ENCODE measurements at places on chromosomes 13 and 19.

DNA sequence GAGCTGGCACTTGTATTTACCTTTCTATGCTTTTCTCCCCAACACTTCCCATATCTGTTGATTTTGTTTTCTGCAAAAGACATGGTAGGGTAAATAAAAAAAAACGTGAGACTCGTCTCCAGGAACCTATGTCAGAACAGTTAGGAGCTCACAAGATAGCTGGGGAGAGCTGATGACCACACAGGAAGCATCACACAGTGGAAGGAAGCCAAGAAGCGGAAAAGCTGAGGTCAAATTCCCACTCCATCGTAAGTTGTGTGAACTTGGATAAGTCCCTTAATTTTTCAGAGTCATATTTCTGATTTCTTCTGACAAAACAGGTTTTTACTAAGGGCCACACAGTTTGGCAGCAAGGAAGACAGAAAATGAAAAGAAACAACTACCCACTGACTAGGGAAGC, 199.6 kb downstream of the KLF5 start:
- DNase-seq = no peak

GRCh38 chr13:66659701-66660467, 570.3 kb downstream of the PCDH9 start:
- DNase-seq = no peak

DNA sequence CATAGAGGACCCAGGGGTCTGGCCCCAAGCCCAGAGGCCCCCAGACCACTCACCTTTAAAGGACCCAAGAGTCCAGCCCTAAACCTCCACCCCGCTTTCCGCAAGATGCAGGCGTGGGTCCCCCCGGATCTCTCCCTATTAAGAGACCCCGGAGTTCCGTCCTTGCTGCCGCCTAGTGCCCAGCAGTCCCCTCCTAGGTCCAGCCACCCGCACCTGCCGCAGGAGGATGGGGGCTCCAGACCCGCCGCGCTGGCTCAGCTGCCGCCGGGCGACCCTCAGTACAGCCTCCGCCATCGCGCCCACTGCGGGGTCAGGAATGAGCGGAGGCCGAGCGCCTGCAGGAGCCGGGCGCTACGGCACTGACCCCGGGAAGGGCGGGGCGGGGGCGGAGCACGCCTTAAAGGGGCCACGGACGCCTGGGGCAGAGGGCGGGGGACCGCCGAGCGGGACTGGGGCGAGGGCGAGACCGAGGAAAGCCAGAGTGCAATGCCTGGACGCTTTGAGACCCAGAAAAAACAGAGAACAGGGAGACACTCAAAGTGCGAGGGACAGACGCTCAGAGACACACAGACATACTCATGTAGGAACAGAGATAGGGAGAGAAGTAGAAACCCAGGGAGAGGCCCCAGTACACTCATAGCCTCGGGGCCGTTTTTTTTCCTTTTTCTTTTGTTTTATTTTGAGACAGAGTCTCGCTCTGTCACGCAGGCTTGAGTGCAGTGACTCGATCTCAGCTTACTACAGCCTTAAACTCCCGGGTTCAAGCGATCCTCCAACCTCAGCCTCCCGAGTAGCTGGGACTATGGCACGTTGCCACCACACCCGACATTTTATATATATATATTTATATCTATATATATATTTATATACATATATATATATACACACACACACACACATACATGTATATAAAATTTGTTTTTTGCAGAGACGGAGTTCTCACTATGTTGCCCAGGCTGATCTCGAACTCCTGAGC, at the start of gene ETHE1:
Gene ETHE1 (minus strand): TSS at position 318 of the 976 bp plus-strand sequence. CDS start 24 bp downstream, at position 294.
- peak; percentile 87 for DNase-seq

GRCh38 chr19:1302533-1303239, 17.0 kb downstream of the EFNA2 start:
- DNase-seq = no peak

DNA sequence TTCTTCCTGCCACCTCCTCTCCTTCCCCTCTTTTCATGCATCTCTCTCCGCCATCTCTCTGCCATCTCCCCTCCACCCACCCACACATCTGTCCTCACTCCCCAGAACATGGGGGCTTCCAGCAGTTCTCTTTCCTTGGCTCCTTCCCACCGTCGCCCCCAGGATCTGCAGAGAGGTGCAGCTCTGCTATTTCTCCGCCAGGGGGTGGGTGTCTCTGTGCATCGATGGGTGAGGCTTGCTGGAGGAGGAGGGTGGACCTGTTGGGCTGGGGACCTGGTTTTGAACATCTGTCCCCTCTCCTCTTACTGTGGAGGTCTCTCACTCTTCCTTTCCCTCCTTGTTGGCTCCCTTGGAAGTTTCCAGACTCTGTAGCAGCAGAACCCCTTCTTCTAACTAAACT, 51.7 kb downstream of the MYH14 start:
- DNase-seq = no peak

DNA sequence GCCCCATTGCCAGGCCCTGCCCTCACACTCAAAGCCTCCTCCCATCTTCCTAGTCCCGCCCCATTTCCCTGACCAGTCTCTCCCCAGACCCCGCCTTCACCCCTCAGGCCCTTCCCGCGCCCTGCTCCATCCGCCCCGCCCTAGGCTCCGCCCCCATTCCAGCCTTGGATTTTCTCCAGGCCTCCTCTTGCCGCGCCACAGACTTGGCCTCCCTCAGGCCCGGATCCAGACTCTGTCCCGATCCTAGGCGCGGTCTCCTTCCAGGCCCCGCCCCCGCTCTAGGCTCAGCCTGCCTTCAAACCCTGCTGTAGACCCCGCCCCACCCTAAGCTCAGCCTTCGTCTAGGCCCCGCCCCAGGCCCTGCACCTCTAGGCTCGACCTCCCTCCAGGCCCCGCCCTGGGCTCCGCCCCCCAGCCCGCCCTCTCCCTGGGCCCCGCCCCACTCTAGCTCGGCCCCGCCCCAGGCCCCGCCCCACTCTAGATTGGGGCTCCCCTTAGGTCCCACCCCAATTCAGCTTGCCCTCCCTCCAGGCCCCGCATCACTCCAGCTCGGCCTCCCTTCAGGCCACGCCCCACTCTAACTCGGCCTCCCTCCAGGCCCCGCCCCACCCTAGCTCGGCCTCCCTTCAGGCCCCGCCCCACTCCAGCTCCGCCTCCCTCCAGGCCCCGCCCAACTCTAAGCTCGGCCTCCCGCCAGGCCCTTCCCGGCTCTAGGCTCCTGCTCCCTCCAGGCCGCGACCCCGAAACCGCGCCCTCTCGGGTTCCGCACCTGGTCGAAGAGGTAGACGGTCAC, 18.5 kb downstream of the LMTK3 start:
- DNase-seq = peak; percentile 87

DNA sequence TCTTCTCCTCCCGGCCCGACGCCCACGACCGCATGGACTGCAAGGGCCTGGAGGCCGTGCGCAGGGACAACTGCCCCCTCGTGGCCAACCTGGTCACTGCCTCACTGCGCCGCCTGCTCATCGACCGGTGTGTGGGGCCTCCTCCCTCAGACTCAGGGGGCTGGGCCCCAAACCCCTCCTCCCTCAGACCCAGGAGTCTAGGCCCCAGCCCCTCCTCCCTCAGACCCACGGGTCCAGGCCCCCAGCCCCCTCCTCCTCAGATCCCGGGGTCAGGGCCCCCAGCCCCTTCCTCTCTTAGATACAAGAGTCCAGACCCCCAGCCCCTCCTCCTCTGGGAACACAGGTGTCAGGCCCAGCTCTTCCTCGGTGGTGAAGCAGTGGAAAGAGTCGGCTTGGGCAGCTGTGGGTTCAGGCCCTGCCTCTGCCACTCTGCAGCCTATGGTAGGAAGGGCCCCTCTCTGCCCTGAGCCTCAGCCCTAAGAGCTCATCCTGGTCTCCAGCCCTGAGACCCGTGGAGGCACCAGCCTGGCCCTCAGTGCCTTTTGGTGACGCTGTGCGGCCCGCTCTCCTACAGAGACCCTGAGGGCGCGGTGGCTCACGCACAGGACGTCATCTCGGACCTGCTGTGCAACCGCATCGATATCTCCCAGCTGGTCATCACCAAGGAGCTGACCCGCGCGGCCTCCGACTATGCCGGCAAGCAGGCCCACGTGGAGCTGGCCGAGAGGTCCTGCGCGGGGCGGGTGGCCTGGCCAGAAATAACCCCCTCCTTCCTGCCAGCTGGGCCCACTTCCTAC, 3.7 kb upstream of the SPIB start:
- DNase-seq = peak; percentile 82

- DNase-seq = no peak
Observed at GRCh38 chr13:97112446-97113152, 109.5 kb upstream of the MBNL2 start.

DNA sequence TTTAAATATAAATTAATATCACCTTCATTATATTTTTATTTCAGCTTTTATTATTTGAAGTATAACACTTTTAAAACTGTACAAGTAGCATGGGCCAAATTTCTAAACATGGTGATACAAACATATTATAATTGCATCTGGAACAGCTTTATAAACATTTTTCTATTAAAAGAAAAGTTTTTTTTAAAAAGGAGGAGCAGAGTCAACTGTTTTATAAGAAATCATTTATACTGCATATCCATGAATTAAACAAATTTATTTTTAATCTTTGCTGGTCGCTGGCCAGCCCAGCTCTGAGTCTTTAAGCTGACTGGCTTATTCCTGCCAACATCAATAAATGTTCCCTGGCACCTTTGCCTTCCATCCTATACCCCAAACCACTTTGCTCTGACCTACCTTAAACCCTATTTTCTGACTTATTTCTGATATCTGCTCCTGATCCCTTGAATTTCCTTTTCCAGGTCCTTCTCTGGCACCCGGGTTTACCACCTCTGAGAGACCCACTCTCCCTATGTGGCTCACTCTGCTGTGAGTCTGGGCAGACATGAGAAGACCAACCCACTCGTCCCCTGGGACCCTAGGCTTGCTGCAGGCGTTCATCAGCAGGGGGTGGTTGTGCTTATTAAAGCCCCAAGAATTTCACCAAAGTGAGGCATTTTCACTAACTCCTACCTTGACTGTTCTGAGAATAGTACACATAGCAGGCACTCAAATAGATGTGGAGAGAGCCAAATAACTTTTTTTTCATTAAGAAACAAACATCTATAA, 220.3 kb downstream of the KLF12 start:
- DNase-seq = no peak

DNA sequence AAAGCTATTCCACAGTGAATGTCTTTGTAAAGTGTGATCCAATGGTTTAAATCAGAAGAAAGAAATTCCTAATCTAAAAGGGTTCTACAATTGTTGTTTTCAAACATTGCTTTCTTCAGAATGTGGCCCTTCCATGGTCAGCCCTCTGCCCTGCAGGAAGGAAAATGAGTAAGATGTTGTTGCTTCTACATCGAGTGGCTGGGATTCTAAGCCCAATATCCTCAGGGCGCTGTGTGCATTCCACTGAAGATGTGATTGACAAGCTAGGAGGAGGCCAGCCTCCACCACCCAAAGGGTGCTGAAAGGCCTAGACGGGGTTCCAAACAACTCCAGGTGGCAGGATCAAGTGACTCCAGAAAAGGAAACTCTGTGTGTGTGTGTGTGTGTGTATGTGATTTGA, 316.9 kb upstream of the TSHZ3 start:
- DNase-seq = no peak

DNA sequence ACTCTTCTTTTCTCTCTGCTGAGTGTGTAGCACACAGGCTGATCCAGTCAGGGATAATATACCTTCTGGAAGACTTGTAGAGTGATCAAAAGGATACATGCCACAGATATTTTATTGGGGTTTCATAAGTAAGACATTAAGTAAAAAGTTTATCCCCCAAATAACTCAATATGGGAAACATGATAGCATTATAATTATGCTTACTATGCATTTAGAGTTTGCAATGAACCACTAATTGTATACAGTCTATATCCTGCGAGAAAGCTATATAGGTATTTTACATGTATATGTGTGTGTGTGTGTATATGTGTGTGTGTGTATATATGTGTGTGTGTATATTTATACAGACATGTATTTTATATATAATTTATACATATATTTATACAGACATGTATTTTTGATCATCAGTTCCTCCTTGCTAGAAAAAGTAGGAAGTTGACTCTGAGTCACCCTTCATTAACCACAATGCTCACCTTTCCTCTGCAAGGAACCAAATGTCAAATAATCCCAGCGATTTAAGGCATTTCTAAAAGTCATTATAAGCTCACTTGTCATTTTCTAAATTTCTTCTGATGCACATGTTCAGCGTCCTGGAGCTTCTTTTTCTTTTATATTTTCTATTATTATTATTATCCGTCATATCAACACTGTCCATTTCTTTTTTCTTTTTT, 312.5 kb upstream of the OBI1 start:
- no peak for DNase-seq

- DNase-seq = no peak
Observed at GRCh38 chr13:112451512-112452379, 75.6 kb downstream of the SPACA7 start.

GRCh38 chr13:73985783-73986182, 148.4 kb downstream of the KLF12 start:
- DNase-seq = no peak

DNA sequence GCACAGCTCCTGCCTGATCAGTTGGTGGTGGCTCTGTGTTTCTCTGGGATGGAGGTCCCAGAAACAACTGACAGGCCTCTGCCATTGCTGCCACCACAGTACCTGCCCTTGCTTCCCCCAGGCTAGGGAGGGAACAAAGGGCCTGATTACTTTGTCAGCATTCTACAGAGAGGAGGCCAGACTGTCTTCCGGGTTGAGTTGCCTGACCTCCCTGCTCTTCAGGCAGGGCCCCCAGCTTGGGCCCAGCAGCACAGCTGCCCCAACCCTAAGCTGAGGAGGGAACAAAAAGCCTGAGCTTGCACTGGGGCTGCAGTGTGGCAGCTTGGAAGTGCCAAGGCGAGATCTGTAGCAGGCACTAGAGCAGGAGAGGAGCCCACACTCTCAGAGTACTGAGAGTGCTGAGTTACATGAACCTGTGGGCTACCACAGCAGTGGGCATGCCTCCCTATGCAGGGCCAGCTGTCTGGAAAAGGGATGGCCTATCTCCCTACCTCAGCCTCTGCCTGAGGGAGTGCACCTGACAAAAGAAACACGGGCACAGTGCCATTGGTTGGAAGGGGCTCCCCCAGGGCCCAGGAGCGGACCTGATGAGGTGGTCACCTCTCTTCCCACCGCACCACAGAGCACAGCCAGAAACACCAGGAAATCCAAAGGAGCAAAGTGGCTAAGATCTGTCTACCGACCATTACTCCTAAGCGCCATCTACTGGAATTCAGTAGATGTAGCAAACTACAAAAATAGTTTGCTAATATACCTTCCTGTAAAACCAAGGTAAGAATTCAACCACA, 24.4 kb downstream of the SLC25A15 start:
- DNase-seq = peak; percentile 44

DNA sequence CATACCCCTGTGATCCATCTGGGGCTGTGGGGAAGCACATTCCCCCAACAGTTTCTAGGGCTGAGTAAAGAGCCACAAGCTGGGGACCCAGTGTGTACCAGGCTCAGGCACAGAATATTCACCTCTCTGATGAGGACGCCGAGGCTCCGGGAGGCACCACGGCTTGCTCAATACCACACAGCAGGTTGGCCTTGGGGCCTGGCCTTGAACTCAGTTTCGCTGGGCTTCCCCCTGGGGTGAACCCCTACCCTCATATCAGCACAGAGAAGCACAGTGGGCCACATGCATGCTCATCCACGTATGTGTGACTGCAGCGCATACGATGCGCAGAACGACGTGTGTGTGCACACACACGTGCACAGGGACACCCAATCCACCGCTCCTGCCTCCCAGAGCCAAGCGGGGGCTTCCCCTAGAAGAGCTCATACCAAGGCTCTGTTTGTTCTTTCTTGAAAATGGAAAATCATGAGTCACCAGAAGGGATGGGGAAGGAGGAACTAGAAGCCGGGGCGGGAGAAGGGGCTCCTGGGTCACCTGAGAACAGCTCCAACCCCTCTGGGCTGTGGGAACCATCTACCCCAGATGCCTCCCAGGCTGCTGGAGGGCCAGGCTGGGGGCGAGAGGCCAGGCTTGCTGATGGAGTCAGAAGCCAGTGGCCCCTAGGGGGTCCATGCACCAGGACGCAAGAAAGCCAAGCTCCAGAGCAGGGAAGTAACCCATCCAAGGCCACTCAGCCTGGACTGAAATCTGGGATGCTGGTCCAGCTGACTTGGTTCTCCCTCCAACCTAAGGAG, 4.9 kb upstream of the PDE4C start:
- DNase-seq = no peak

All from activated CD4-positive, alpha-beta T cell treated with anti-CD3 and anti-CD28 coated beads, Interleukin-2, Interleukin-6, amounts not matched to agents 100 ng/mL and 50 ng/mL, durations not matched to agents 16 hours and 8 hours (primary cell).